ENCODE measurements at places on chromosomes 16 and 17.

- DNase-seq = no peak
Measured at GRCh38 chr17:77027271-77027889, 113.4 kb upstream of the SEC14L1 start.

GRCh38 chr16:86513471-86514277 is 3.3 kb downstream of the FOXF1 start:
- no peak for DNase-seq

DNA sequence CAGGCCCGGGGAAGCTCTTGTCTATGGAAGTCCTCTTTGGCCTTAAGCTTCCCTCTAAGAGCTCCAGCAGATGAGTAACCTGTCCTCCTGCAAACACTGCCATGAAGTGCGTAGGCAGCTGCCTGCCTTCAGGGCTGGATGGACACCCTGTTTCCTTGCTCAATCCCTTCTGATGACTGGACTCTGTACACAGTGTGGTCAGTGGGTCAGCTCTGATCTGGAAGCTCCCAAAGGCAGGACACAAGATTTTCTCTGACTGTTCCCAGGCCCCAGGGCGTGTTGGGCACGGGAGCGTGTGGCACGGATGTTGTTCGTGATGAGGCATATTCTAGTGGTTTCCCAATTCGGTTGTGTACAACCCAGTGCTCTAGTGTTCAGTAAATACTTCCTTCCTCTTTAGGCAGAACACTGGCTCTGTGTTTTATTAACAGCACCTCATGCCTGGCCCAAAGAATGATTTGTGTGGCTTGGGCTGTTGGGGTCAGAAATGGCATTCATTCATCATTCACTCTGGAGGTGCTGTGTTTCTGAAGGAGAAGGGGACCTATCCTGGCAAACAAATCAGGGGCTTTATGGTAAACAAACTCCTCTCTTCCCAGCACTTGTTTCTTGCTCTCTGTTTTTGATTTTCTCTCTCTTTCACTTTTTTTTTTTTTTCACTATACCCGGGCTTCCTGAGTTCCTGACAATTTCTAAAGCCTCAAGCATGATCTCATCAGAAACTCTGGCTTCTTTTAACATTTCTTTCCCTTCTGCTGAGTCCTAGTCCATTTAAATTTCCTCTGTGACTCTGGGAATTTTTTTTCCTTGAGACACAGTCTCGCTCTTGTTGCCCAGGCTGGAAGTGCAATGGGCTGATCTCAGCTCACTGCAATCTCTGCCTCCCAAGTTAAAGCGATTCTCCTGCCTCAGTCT is 12.0 kb upstream of the RNF157 start:
- peak; percentile 93 for DNase-seq

DNA sequence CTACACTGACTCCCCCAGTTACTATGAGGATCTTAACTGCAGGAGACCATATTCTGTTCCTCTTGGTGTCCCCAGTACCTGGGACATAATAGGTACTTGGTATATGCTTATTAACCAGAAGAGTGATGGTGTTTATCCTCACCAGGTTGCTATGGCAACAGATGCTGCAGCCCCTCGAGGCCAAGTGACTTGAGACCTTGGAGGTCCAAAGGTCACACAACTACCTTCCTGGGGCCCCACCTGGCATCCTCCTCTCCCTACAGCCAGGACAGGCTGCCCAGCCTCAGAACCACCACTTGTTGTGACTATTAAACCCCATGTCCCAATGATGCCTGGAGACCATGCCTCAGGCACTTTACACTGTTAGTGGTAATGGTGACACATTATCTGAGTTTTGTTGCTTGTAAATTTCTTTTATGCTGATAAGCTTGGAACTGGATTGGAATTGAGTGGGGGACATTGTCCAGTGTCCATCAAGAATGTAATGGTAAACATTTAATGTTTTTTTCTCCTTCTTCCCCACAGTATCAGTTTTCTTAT is 189.4 kb downstream of the CCDC182 start:
- no peak for DNase-seq

GRCh38 chr17:42562388-42563142 is 617 bp downstream of the COASY start:
- no peak for DNase-seq

DNA sequence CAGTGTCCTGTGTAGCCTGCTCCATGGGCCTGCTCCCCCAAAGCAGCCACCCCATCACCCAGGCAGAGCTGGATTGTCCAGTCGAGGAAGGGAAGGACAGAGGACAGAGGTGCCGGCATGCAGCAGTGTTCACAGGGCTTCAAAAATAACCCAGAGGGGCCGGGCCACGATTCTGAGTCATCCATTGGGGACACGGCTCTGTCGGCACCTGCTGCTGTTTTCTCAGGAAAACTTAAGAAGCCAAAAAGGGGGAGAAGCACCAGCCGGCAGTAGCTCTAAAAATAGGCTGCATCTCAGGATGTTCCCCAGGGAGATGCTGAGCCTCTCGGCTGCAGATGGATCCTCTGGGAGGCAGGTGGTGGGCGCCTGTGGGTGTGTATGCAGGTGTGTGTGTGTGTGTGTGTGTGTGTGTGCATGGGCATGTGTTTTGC is 1.6 kb downstream of the CA7 start:
- DNase-seq = no peak

- DNase-seq = no peak
Measured at GRCh38 chr16:476039-476438, 50.6 kb downstream of the RAB11FIP3 start.

GRCh38 chr17:67833946-67834631 is 8.8 kb downstream of the BPTF start:
- no peak for DNase-seq

- no peak for DNase-seq
Measured at GRCh38 chr17:66114609-66115008, 77.3 kb downstream of the CEP112 start.

DNA sequence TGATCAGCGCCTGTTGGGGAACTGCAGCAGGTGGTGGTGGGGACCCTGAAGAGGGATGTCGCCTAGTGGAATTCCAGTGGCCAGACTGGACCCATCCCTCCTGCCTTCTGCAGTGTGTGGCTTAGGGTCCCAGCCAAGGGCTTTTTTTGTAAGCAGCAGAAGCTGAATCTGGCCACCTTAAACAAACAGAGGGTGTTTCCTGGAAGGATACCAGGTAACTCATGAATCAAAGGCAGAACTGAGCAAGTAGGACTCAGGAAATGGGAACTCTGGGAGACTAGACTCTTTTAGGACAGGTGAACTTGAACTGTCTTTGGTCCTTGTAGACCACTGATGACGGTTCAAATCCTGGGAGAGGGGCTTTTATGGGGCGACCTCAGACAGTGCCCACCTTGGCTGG is 124.0 kb downstream of the ABCC6 start:
- DNase-seq = no peak

DNA sequence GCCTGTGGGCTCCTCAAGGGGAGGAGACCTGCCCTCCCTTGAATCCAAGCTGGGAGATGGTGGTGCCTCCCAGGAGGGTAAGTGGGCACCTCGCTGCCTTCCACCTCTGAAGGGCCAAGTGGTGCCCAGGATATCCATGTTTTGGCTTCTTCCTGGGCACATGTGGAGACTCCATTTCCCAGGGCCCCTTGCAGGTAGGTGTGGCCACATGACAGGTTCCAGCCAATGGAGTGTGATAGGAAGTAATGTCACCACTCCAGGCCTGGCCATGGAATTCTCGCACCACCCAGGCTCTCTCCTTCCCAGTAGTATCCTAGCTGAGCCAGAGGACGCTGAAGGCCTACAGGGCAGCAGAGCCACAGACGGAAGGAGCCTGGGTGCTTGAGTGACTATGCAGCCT is 17.6 kb upstream of the PEMT start:
- no peak for DNase-seq

DNA sequence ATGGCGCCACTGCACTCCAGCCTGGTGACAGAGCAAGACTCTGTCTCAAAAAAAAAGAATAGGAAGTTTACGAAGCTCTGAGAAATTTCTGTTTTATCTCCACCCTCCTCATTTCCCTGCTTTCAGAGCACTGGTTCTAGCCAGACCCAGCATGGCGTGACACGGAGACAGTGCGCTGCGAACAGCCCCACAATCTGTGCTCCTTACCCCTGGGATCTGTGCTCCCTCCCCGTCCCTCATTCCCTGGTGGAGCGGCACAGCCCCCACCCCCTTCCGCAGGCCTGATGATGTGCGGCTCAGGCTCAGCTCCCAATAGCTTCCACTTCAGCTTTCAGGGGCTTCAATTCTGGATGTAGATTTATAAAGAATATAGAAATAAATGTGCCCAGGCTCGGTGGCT is 56.1 kb upstream of the ENDOV start:
- no peak for DNase-seq

- no peak for DNase-seq
Measured at GRCh38 chr17:31274252-31274651, 22.8 kb downstream of the OMG start.

DNA sequence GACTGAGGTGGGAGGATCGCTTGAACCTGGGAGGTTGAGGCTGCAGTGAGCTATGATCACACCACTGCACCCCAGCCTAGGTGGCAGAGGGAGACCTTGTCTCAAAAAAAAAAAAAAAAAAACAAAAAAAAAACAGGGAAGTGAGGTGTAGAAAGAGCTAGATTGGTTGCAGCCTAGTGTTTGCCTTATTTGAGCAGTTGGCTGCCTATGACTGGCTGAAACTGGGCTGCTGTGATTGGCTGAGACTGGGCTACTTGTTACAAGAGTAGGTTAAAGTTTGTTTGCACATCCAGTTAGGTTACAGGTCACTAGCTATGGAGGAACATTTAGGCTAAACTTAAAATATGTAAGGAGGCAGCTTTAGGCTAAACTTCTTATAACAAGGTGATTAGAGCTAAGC is 5.7 kb downstream of the DHRS7B start:
- no peak for DNase-seq

DNA sequence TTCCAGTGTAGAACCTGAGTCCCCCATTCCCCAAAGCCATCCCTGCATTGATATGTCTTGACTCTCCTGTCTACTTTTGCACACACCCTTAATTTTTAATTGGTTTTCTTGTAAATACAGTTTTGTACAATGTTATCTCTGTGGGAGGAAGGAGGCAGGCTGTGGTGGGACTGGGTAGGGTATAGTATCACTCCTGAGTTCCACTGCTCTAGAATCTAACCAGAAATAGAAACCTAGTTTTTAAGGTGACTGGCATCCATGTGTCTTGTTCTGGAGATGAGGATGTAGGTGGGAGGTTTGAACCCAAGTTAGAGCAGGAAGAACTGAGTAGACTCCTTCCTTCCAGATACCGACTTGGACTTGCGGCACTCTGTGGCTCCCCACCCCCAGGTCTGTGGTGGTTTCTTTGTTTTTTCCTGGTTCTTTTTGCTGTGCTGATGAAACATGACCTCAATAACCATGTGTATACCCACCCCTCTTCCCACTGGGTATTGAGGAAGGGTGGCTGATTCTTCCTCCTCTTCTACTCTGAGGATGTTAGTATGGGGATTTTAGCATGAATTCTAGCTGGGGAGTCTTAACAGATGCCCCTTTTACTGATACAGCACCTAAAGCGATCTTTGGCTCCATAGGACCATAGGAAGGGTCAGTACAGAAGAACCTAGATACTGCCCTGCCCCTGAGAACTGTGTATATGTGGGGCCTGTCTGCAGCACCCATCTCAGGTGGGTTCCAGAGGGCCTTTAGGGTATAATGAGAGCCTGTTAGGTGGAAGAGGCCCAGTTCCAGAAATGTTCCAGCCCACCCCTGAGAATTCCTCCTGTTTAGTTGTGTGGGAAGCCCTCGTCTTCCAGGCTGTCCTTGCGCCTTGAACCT is 48.7 kb downstream of the SF3B3 start:
- no peak for DNase-seq

DNA sequence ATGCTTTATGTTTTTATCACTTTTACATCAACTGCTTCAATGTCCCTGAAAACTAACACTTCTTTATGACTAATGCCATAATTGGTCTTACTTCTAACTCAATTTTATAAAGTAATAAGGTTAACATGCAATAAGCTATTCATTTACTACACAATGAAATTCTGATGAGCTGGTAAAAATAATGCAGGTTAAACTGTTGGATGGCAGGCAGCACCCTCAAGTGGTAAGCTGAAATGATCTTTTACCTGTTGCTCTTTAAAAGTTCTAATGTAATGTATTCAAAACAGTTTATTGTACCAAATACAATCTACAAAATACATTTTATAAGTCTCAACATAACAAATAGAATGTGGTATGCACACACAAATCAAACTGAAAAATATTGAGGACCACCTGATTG is 1280.3 kb downstream of the CDH8 start:
- DNase-seq = no peak

DNA sequence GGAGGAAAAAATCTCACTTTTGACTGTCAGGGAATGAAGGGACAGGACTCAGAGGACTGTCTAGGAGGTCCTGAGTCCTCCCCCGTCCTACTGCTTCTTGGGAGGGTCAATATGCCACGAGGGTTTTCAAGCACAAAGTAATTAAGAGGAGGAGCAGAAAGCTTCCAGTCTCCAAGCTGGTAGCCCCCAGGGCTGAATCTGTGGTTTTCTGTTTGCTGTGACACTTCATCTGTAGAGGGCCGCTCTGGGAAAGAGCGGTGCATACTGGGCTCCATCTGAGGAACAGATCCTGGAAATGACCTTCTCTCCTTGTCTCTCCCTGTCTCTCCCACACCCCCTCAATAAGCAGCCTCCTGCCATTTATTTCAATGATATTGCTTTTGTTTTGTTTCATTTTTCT is 180.1 kb upstream of the SDK2 start:
- no peak for DNase-seq

DNA sequence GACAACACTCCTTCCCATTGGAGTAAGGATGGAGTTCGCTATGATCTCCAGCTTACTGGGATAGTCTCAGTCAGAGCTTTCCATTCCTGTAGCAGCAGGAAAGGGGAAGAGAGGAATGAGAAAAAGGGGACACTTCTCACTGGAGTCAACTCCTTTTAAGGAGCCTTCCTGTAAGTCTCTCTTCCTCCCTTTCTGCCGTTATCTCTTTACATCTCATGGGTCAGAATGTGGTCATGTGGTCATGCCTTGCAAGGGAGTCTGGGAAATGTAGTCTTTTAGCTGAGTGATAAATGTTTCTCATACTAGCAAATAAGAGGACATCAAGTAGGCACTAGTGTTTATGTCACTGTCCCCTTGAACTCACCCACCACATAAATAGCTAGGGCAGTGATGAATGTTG is 227.3 kb downstream of the HAPSTR1 start:
- no peak for DNase-seq

DNA sequence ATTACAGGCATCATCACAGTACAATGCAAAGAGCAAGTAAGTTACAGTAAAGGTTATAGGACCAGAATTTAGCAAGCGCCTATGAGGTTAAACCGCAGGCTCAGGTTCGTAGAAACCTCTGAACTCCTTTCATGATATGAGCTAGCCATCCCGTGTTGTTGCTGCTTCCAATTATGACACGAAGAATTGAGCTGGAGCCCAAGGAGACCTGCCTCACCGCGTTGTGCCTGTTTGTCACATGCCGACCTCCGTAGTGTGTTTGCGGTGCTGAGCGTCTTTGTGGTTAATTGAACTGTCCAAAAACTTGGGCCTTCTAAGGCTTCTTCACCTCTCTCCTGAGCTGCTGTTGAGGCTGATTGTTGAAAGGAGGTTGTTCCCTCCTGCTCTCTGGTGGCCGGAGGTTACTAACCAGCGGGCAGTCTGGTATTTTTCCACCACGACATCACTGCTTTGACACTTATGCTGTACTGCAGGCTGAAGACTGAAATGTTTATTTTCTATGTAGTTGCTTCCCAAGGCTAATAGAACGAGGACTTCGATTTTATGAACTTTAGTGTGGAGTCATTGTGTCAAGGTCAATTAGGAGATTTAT is 67.5 kb downstream of the SEC14L1 start:
- no peak for DNase-seq

GRCh38 chr16:57689762-57690558 is 4.6 kb upstream of the DRC7 start:
- no peak for DNase-seq

Data from psoas muscle (tissue), 8 donors.